Ascending aorta (tissue), 2 donors: ENCODE measurements at places on chromosomes 1 and 21. TPM values are rescaled to one million over a fixed set of nuclear protein-coding genes. Genes with fewer than 3 reads are reported as not detected.

Gene SLAMF1
- not detected for total RNA-seq

Gene CNIH3
- not detected for total RNA-seq

Gene CASP9
- 15.5 TPM for total RNA-seq

Gene RGS13
- not detected for total RNA-seq

Gene AMY1C
- total RNA-seq = not detected

Gene SLAMF9
- not detected for total RNA-seq

Gene KIRREL1
- total RNA-seq = 114 TPM

Gene KRTAP22-1
- total RNA-seq = not detected

Gene MAP3K21
- 2.6 TPM for total RNA-seq

Gene HHIPL2
- not detected for total RNA-seq

Gene STUM
- 3.0 TPM for total RNA-seq

Gene YOD1
- total RNA-seq = 4.0 TPM

Gene GADD45A
- total RNA-seq = 111 TPM

Gene DNAH14
- total RNA-seq = 1.4 TPM

Gene KCNE1
- 5.7 TPM for total RNA-seq
